Activated naive CD4-positive, alpha-beta T cell (primary cell): ENCODE measurements at places on chromosomes 5 and 9.

- no peak for DNase-seq
Observed at GRCh38 chr5:44862808-44863207, 54.1 kb downstream of the MRPS30 start.

DNA sequence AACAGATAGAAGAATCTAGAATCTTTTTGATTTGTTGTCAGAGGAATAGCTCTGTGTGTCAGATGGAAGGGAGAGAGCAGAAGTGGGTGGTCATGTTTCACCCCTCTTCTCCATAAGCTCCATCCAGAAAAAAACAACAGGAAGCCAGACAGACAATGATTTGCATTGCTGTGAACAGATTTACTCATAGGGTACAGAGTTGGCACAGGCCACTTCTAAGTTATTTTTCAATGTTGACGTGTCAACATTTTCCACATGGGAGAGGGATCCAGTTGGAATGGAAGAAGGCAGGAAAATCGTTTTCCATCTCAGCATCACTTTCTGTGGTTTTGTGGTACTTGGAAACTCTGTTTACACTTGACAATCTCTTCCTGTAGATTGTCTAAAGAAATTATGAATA lies 86.7 kb downstream of the INSYN2B start:
- DNase-seq: no peak

DNA sequence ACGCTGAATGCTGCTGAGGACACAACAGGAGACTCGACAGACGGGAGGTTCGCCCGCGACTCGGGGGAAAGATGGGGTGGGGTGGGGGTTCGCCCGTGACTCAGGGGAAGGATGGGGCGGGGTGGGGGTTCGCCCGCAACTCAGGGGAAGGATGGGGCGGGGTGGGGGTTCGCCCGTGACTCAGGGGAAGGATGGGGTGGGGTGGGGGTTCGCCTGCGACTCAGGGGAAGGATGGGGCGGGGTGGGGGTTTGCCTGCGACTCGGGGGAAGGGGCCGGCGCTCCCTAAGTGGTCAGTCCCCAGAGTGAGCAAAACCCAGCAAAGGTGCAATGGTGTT lies 2.2 kb downstream of the LCN6 start:
- no peak for DNase-seq

DNA sequence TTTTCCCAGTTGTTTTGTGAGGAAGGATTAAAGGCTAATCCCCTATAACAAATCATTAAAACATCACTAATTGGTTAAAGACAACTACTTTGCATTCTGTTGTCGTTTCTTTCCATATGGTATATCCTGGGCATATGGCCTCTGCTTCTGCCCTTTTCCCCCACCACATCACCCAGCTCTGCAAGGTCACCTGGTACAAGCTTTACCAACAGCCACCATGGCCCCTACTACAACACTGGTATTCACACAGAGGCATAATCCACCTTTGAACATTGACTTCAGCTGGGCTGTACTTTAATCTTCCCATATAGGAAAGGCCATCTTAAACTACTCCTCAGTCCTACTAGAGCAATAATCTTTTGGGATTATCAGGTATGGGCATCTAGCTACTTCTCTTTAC lies 866.1 kb downstream of the TLE4 start:
- no peak for DNase-seq

DNA sequence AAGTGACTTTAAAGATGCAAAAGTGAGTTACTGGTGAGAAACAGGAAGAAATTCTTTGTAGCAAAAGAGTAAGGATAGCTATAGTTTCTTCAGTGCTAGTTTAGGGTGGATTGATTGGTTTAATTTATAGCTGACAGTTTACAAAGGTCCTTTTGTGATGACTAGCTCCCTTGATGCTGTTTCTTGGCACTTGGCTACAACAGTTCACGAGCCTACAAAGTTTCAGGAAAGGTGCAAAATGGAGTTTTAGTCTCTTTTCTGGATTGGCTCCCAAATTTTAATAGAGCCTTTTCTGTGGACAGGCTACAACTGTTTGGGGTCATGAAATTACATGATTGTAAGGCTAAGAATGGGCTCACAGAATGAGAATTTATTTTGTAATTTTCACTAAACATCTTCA lies 40.9 kb upstream of the BNIP1 start:
- no peak for DNase-seq

DNA sequence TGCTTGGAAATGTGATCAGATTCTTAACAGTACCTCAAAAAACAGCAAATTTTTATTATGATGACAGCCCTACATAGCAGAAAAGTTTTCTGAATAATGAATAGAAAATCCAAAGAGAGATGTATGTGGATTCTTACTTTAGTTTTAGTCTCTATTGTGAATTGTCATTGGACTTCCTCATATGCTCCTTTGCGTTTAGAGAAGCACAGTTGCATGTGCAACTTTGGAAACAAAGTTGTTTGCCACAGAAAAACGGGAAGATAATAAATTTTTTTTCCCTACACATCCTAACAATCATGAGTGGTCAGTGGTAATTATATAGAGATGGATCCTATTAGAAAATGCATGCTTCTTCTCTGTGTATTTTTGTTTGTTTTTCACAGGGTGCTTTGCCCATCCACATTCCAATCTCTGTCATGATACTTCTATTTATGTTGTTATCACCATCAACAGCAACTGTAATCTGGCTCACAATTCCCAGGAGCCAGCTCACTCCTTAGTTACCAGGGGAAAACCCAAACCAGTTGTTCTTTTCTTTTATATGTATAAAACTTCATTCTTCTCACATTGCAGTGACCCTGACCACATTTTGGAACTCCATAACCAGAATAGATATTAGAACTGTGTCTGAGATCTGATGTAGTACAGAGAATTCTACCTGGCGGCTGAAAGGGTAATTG lies 118.7 kb downstream of the NDUFS4 start:
- no peak for DNase-seq

GRCh38 chr5:17964067-17964466 lies 329.8 kb downstream of the TAF11L14 start:
- no peak for DNase-seq

GRCh38 chr5:138469540-138470321 lies 4.5 kb downstream of the EGR1 start:
- DNase-seq: no peak

DNA sequence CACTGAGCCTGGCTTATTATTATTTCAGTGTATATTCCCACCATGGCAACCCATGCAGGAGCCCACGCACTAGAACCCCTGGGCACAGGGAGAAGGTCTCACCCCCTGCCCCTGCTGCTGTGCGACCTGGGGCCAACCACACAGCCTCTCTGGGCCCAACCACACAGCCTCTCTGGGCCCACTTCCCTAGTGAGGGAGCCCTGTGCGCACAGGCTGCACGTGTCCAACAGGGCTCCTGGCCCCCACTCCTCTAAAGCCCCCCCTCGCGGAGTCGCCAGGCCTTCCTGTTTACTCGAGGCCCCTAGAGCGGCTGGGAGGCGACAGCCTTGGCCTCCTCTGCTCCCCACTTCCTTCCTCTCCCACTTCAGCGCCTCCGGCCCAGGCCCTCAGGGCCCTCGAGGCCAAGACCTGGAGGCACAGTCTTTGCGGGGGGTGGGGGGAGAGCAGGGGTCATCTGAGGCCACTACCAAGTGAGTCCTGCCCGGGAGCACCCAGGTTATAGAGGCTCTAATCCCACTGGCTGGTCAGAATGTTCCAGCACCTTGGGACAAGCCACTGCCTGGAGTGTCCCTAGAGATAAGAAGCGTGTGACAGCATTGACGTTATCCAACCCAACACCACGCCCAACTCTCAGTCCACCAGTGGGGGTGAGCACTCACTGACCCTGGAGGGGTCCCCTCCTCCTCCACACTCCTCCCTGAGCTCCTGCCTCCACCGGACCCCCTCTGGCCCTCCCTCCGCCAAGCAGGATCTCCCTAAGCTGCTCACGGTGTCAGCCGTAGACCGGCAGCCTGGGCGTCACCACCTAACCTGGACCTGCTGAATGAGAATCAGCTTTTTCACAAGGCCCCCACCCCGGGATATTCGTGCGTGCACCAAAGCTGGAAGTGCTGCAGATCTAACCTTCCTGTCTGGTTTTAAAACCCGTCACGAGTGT lies 7.9 kb upstream of the ENG start:
- DNase-seq: peak; percentile 36

- DNase-seq: no peak
Observed at GRCh38 chr9:95738438-95738837, 137.1 kb upstream of the ERCC6L2 start.

GRCh38 chr5:149227168-149227826 lies 44.4 kb upstream of the AFAP1L1 start:
- no peak for DNase-seq

DNA sequence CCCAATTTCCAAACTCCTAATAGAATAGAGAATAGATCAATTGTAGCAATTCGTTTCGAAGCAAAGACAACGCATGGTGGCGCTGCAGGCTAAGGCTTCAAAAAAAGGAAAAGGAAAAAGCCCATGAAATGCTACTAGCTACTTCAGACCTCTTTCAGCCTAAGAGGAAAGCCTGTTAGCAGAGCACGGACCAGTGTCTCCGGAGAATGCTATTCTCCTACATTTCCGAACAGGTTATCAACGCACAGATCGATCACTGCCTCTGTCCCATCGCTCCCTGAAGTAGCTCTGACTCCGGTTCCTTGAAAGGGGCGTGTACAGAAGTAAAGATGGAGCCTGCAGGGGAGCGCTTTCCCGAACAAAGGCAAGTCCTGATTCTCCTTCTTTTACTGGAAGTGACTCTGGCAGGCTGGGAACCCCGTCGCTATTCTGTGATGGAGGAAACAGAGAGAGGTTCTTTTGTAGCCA lies at the start of gene PCDHB15:
TSS of gene PCDHB15 (plus strand) at position 146 of the 468 bp plus-strand sequence. CDS start at position 330, 184 bp downstream.
- no peak for DNase-seq

DNA sequence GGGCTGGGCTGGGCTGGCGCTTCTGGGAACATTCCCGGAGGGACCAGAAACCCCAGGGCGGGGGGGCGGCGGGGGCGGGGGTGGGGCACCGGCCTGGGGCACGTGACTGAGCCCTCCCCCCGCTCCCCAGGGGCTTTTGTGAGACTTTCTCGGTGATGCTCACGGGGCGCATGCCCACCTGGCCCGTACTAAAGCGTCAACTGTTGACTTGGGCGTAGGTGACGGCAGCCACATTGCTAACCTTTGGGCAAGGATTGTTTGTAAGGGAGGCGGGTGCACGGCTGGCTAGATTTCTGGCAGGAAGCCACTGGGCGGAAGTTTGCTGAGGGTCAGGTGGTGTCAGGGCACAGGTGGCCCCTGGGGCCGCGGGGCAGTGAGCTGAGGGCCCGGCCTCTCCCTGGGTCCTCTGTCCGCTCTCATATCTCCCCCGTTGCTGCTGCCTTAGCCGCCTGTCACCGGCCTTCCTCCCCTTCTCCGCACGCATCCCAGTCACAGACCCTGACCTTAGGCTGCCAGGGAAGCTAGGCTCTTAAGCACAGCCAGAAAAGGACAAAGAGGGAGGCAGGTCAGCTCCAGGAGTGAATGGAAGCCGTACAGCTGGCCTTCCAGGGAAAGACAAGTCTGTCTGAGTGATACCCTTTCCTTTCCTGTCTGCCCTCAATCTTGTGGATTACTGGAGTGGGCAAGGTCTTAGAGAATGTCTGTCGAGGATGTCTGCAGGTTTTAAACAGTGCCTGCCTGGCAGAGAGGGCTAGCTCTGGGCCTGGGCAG lies 812 bp downstream of the CACFD1 start:
- no peak for DNase-seq

DNA sequence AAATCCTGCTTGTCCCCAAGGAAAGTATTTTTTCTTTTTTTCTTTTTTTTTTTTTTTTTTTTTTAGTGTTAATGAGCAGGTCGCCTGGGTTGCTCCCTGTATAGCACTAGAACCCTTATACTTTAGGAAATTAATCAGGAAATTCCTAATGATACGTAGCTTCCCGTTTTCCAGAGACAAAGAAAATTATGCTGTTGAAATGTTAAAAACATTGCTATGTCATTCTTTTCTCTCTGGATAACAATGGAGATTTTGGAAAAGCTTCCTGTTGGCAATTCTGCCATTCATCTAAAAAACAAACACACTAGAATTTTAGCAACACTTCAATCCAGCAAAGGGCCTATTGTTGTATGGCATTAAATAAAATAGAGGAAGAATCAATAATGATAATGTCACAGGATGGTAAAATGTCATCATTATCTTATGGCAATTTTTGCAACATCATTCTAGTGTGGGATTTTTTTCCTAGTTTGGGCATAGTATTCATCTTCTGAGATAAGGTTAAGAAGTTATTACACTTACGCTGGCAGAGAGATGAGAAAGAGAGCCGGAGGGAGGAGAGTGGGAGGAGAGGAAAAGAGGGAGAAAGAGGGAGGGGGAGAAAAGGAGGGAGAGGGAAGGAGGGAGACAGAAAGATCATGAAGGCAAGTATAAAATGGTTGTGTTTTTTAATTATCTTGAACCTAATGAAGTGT lies 315.8 kb upstream of the PDE4D start:
- no peak for DNase-seq

- no peak for DNase-seq
Observed at GRCh38 chr5:160496784-160497183, 75.1 kb downstream of the PTTG1 start.

DNA sequence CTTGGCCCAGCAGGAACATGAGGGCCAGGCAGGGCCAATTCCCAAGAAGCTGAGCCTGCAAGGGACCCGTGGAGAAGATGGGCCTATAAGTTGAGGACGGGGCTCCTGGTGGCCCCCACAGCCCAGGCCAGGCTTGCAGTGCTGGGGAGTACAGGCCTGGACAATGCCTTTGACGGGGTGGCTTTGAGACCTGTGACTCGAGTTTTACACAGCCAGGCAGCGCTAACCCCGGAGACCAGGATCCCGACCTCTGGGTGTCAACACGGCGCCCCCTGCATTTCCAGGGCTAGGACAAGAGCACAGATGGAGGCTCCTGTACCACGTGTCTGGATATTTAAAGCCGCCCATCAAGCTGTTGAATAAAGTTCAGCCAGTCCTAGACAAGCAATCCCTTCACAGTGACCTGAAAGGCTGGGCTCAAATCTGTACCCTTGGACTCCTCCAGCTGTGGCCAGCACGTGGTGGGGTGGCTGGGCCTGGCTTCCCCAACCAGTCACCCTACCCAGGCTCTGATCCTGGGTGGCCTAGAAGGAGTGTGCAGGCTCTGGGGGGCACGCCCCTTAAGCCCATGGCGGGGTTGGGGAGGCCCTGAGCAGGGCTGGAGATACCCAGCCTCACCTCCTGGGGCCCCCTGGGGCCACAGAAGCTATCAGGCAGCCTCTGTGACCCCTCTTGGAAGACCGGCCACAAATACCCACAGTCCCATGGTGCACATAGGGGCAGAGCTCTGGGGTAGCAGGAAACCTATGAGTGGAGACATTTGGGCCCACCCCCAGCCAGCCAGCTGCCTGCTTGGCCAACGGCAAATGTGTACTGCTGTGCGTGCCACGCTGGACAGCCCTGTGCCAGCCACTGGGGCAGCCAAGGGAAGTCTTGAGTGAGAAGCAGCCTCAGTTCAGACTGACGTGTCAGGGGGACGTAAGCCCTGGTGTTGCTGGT lies 88.7 kb downstream of the NTNG2 start:
- no peak for DNase-seq

DNA sequence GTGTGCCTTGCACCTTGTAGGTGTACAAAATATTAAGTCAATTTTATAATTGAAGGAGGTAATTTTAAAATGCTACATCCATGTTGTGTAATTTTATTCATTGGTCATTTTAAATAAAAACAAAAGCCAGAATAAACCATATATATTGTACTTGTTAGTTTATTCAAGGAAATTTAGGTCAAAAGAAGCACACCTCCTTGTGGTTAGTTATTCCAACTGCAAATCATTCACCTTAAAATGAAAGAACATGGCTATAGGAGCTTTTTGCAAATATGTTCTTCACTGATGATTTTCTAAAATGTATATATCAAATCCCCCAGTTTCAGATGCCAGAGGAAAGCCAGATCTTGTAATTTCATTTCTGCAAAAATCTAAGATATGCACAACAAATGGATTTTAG lies 5.4 kb upstream of the MOCS2 start:
- DNase-seq: no peak
